Right atrium auricular region (tissue), 2 donors: ENCODE measurements at places on chromosomes 2 and 18.

- DNase-seq = no peak
Observed at GRCh38 chr18:2961821-2962220, 51.1 kb downstream of the LPIN2 start.

- no peak for DNase-seq
Observed at GRCh38 chr2:241551998-241552737, 6.4 kb upstream of the BOK start.

GRCh38 chr18:50218432-50219197 lies 23.7 kb upstream of the MYO5B start:
- DNase-seq = no peak

DNA sequence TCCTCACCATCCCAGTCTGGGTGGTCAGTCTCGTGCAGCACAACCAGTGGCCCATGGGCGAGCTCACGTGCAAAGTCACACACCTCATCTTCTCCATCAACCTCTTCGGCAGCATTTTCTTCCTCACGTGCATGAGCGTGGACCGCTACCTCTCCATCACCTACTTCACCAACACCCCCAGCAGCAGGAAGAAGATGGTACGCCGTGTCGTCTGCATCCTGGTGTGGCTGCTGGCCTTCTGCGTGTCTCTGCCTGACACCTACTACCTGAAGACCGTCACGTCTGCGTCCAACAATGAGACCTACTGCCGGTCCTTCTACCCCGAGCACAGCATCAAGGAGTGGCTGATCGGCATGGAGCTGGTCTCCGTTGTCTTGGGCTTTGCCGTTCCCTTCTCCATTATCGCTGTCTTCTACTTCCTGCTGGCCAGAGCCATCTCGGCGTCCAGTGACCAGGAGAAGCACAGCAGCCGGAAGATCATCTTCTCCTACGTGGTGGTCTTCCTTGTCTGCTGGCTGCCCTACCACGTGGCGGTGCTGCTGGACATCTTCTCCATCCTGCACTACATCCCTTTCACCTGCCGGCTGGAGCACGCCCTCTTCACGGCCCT lies 11.2 kb downstream of the ACKR3 start:
- DNase-seq = no peak

GRCh38 chr2:126900646-126901319 lies 2.1 kb downstream of the TEX51 start:
- DNase-seq = peak; percentile 50

DNA sequence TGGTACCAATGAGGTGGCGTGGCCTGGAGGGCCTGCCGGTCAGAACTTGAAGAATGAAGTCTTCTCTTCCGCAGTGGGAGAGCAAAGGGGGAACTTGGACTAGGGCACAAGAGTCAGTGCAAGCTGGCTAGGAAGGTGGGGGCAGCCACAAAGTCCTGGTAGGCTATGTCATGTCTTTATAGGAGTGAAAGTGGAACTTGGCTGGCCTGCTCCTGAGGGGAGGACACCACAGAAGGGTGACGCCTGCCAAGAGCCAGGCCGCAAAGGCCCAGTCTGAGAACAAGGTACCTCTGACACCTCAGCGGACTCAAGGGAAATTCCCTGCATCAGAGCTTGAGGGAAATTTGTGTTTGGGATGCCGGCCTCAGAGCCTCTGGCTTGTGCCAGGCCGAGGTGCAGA lies 32.2 kb upstream of the MAP3K20 start:
- no peak for DNase-seq

DNA sequence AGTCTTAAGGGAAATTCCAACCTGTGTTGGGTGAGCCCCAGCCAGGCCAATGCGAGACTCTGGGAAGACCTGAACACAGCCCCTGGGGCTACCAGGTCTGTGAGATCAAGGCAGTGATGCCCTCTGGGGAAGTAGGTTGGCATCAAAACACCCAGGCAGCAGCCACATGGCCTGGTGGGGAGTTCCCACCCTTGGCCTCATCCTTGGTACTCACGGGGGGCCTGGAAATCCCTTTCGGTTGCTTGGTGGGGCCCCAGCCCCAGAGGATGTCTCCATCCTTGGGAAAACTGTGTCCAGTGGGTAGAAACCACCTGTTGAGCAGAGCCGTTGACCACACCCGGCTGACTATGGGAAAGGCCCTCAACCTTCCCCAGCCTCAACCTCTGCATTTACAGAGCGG lies 56.0 kb upstream of the PXDN start:
- DNase-seq = no peak
